Bladder microvascular endothelial cell (primary cell): ENCODE measurements at places on chromosomes 3 and 15. TPM values are rescaled to one million over a fixed set of nuclear protein-coding genes. Genes with fewer than 3 reads are reported as not detected.

Gene SCAANT1
- total RNA-seq, result not detected in 2 replicates

Gene C3orf20
- total RNA-seq, result not detected in 2 replicates

Gene CLDN18
- not detected in 2 replicates for total RNA-seq

Gene SV2B
- 0.65 and 0.69 TPM in 2 replicates for total RNA-seq

Gene FURIN
- total RNA-seq, result 41.4 and 117 TPM in 2 replicates

Gene SH2D7
- total RNA-seq, result not detected in 2 replicates

Gene ZNF860
- total RNA-seq, result 1.5 and 1.8 TPM in 2 replicates

Gene ZDHHC3
- total RNA-seq, result 41.4 and 89.8 TPM in 2 replicates

Gene GPR160
- total RNA-seq, result 4.8 and 13.3 TPM in 2 replicates

Gene RETNLB
- not detected in 2 replicates for total RNA-seq

Gene FGF7
- total RNA-seq, result not detected in 2 replicates

Gene ULK3
- total RNA-seq, result 13.3 and 33.2 TPM in 2 replicates
